IMR-90 (cell line): ENCODE measurements at places on chromosomes 5 and 9. TPM values are rescaled to one million over a fixed set of nuclear protein-coding genes. Genes with fewer than 3 reads are reported as not detected.

TAF11L5 gene
- not detected in 2 replicates for total RNA-seq

TIMD4 gene
- total RNA-seq = not detected in 2 replicates

CSNK1G3 gene
- total RNA-seq = 26.2 and 45.3 TPM in 2 replicates

PCDHGA9 gene
- 3.9 and 4.5 TPM in 2 replicates for total RNA-seq

GNAQ gene
- 50.7 and 63.6 TPM in 2 replicates for total RNA-seq

MEIKIN gene
- total RNA-seq = not detected in 2 replicates

DNA sequence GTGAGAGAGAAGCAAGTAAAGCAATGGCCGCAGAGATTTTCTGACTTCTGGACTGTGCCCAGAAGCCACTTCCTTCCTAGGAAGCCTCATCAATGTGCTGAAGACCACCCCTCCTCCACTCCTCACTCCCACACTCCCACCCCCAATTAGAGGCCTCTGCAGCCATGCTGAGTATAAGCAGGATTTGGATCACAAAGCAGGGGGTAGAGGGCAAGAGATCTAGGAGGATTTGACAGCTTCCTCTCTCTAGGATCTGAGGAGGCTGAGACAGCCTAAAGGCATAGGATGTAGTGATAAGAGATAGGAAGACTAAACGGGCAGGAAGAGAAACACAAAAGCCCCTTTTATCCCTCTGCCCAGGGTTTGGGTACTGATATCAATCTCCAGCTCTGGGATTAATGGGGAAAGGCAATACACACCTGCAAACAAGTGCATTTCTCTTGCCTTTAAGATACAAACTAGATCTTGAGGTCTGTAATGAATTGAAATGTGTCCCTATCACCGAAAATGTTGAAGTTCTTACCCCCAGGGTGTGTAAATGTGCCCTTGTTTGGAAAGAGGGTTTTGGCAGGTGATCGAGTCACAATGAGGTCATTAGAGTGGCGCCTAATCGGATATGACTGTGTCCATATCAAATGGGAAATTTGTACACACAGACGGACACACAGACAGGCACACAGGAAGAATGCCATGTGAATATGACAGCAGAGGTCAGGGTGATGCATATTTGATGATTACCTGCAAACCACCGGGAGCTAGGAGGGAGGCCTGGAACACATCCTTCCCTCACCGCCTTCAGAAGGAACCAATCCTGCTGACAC, 28.5 kb downstream of the KCNV2 start:
- DNase-seq = no peak

GRCh38 chr9:68933434-68934328, 80.2 kb downstream of the PRKACG start:
- DNase-seq = no peak

DNA sequence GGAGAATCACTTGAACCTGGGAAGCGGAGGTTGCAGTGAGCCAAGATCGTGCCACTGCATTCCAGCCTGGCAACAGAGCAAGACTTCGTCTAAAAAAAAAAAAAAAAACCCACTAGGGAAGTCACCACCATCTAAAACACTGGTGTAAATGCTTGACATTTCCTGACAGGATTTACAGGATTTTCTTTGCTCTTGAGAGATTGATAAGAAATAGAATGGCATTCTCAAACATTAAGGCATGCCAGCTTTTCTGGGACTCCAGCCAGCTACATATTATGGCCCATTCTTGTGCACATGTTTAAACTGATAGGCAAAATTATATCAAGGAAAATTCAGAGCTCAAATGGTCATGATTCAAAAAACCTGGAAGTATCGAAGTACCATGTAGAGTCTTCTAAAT, 28.7 kb downstream of the GTF3C4 start:
- no peak for DNase-seq

DNA sequence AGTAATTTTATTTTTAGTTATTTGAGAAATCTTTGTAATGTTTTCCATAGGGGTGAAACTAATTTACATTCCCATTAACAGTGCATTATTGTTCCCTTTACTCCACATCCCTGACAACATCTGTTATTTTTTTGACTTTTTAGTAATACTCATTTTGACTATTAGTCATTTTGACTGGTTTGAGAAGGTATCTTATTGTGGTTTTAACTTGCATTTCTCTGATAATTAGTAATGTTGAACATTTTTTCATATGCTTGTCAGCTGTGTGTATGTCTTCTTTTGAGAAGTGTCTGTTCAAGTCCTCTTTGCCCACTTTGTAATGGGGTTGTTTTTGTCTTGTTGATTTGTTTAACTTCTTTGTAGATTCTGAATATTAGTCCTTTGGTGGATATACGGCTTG, 27.5 kb downstream of the CCDC152 start:
- DNase-seq = no peak

- DNase-seq = no peak
Observed at GRCh38 chr5:90845723-90846554, 287.3 kb downstream of the ADGRV1 start.

GRCh38 chr5:112245656-112246055, 173.4 kb downstream of the EPB41L4A start:
- DNase-seq = no peak

- no peak for DNase-seq
Observed at GRCh38 chr9:102273952-102274351, 535.5 kb upstream of the GRIN3A start.

GRCh38 chr5:161851691-161852299, 3.9 kb downstream of the GABRA1 start:
- no peak for DNase-seq

DNA sequence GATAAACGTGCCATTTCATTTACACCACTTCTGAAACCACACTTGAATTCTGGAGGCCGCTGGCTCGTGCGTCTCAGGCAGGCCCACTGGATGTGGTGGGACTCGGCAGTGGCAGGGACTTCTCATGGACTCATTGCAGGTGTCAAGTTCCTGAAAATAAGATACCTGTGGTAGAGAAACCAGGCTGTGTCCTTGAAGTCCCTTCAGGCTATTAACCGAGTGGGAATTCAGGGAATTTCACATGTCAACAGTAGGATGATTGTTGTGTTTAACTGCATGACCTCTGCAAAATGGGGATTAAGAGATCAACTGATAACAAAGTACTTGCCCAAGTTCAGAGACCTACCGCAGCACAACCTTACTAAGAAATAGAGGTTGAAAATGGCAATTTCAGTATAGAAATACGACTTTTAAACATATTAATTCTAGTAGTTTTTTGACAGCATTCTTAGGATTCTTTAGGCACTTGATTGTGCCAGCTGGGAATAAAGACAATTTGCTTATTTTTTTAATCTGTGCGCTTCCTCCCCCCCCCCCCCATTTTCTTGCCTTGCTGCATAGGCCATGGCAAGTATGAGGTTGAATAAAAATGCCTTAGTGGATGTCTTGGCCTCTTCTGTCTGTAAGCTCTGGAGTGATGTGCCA, 26.8 kb downstream of the TRIP13 start:
- no peak for DNase-seq

DNA sequence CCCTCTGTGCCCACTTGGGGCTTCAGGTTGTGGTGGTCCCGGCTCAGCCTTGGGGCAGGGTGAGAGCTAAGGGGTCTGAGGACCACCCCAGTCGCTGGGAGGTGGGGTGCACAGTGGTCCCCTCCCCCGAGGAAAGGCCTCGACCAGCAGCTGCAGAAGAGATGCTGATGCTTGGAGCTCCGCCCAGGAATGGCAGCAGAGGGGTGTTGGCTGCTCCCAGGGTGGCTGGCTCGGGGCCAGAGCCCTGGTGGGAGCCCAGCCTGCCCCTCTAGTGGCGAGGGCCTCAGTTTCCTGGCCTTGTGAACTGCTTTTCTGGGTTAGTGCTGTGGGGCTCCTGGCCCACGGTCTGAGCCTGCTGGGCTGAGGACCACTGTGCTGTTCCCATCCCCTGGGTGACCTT, 1.2 kb downstream of the DIPK1B start:
- DNase-seq = no peak

- no peak for DNase-seq
Observed at GRCh38 chr9:109904666-109905065, 124.7 kb downstream of the PALM2AKAP2 start.

GRCh38 chr9:86801246-86801645, 146.1 kb downstream of the GAS1 start:
- DNase-seq = peak; percentile 15

DNA sequence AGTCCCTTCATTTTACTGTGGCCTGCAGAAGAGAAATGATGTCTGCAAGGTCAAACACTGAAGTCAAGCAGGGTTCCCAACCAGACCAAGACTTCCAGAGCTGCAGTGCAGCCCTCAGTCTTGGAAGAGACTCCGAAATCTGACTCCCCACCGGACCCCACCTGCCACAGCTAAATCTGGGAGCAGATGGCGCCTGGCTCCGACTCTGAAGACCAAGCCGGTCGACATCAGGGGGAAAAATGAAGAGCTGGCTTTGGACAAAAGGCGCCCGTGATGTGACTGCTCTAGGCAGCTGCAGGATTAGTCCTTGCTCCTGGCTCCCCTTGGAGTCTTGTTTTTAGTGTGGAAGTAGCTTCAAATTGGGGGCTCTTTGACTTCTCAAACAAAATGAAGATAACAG, 72.4 kb upstream of the ZNF622 start:
- no peak for DNase-seq
